IMR-90 (cell line): ENCODE measurements at places on chromosomes 3 and 15. TPM values are rescaled to one million over a fixed set of nuclear protein-coding genes. Genes with fewer than 3 reads are reported as not detected.

DNA sequence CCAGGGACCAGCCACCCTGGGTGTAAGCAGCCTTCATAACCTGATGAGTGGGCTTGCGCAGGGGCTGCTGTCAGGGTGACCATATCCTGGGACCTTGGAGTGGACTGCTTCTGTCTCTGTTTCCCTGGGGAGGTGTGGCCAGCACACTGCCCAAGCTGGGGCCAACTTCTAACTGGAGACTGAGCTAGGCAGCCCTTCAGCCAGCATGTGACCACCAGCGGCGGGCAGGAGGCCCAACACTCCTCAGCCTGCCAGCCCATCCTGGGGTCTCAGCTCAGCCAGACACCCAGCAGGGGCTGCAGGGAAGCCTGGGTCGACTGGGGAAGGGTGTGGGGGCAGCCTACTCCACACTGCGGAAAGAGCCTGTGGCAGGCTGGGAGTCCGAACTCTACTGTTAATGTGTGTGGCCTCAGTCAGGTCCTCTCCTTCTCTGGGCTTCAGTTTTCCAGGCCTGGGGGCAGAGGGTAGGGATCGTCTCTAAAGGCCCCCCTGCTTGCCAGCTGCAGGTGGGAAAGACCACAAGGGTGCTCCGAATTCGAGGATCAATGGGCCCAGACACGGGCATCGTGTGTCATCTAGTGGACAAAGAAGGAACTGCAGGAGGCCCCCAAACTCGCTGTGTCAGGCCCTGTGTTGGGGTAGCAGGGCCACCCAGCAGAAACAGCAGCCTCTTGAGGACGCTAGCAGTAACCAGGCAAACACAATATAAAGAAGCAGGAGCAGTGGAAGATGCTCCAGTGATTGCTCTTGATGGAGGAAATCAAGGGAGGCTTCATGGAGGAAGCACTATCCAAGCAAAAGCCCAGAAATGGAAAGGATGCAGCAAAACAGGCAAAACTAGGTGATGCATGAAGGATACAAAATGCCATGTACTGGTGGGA is 2.0 kb upstream of the SEMA3G start:
- DNase-seq = peak; percentile 42

- no peak for DNase-seq
These were observed 154.8 kb downstream of the TMEM108 start for GRCh38 chr3:133192967-133193366.

- DNase-seq = no peak
These were observed 478.7 kb upstream of the UBE2E2 start for GRCh38 chr3:22724420-22724819.

GRCh38 chr15:95918525-95918924 is 412.0 kb upstream of the NR2F2 start:
- no peak for DNase-seq

DNA sequence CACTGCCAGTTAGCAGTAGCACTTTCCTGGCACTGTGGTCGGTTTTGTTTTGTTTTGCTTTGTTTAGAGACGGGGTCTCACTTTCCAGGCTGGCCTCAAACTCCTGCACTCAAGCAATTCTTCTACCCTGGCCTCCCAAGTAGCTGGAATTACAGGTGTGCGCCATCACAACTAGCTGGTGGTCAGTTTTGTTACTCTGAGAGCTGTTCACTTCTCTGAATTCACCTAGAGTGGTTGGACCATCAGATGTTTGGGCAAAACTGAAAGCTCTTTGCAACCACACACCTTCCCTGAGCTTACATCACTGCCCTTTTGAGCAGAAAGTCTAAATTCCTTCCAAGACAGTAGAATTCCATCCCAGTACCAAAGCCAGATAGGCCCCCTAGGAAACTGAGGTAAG is 22.6 kb downstream of the CLDN18 start:
- no peak for DNase-seq

GRCh38 chr3:73475175-73475574 is 149.6 kb downstream of the PDZRN3 start:
- DNase-seq = no peak

DNA sequence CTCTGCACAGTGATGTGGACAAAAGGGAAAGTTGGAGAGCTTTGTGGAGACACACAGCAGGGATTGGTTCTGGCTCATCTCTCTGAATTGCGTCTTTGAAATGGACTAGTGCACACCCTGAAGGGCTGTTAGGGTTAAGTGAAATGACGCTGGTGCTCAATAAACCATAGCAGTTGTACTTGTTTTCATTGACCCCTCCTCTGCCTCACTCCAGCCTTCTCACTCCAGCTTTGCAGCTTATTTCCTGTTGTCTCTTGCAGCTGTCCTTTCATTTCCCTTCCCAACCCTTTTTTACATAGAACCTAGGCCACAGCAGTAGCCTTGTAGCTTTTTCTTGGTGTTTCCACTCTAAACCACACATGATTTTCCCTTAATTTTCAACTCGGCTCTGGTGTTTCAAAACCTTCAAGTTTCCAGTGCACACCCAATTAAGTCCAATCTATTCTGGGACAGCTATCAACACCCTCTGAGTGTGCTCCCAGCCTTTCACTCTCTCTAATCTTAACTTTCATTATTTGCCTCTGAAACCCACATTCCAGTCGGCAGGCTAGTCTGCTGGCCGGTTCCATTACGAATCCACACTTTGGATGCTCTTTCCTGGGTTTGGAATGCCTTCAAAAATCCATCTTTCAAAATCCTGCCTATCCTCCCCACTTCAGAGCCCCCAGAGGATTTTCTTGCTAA is 6.4 kb downstream of the C3orf52 start:
- DNase-seq = peak; percentile 37

GRCh38 chr3:32403663-32404062 is 12.0 kb downstream of the CMTM7 start:
- DNase-seq = no peak

DNA sequence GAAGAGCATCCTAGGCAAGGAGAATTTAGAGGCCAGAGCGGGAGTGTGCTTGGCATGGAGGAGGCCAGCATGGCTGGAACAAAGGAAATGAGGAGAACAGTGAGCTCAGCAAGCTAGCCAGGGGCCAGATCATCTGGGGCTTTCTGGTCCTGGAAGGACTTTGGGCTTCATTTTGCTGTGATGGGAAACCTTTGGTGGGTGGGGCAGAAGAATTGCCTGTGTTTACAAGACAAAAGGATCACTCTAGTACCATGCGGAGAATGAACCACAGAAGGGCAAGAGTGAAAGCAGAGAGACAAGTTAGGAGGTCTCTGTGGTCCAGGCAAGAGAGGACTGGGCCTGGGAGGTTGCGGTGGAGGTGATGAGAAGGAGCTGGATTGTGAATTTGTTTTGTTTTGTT is 61.6 kb upstream of the FOXP1 start:
- DNase-seq = no peak

DNA sequence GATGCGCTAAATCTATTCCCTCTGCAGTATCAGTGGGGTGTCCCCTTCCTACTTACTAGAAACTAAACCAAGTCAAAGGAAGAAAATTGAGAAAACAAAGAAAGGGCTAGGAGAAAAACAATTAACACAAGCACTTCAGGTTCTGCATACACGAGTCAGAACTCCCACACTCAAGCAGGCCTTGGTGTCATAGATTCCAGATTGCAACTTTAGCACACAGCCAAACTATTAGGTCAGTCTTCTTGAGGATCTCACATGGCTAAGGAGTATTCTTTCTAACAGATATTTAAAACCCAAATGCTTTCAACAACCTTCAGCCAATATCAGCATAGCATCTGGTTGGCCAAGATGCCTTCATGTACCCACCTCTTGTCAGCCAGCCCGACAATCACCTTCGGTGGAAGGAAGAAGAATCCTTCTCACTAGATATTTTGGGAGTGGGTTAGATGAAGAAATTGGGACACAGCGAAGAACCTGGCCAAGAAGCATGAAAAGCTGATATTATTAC is 340.0 kb downstream of the VPS13C start:
- no peak for DNase-seq

DNA sequence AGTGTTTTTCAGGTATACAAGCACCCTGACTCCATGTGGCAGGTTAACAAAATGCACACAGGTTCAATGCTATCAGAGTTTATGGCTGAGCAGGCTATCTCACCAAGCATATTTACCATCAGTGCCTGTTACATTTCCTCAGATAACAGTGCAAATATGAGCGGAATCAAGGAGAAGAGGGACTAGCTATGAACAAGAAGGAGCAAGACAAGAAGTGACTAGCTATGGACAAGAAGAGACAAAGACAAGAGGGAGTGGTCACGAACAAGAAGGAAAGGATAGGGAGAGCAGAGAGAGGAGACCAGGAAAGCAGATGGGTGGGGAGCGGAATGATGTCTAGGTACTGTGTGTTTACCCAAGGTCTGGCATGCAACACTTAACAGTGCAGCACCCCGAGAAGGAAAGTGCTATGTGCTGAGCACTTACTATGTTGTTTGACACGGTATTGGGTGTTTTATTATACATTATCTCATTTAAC is 8.6 kb downstream of the ILDR1 start:
- DNase-seq = no peak

DNA sequence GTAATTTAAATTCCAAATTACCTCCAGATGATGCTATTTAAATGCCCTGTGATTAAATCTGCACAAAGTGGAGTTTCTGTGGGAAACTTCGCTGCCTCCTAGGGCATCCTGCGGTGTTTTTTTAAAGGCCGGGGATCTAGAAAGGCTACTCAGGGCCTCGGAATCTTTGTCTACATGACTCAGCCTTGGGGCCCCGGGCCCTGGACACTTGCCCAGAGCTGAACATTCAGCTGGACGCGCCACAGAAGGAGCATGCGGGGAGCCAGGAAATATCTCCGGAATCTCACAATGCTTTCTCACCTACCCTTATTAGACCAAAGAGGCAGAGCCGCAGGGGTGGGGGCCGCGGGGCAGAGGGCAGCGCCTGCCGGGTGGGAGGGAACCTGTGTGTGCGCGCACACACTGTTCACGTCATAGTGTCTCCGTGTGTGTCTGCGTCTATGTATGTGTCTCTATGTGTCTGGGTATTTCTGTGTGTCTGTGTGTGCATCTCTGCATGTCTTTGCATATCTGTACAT is 145.5 kb upstream of the TPM1 start:
- DNase-seq = peak; percentile 99

- DNase-seq = peak; percentile 56
These were observed 12.2 kb downstream of the ZNF774 start for GRCh38 chr15:90364251-90364650.

DNA sequence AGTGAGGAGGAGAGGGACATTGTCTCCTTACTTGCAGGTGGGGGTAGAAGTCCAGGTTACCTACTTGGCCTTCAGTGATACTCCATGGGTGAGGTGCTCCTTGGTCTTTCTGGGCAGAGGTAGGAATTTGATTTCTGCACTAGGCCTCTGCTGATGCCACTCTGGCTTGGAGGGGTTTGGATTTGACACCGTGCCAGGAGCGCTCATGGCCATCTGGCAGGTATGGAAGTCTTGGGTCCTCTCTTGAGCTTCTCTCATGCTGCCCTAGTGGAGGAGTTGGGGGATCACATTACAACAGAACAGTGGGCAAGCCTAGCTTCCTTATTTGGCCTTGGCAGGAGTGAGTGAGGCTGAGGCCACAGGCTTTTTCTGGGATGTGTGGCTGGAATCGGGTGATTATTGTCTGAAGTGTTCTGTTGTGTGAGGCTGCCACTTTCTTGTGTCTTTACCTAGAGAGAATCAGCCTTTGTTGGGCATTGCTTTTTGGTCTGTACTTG is 525.0 kb downstream of the GABRG3 start:
- DNase-seq = no peak

GRCh38 chr3:122946185-122946584 is 81.4 kb downstream of the SEMA5B start:
- DNase-seq = no peak

DNA sequence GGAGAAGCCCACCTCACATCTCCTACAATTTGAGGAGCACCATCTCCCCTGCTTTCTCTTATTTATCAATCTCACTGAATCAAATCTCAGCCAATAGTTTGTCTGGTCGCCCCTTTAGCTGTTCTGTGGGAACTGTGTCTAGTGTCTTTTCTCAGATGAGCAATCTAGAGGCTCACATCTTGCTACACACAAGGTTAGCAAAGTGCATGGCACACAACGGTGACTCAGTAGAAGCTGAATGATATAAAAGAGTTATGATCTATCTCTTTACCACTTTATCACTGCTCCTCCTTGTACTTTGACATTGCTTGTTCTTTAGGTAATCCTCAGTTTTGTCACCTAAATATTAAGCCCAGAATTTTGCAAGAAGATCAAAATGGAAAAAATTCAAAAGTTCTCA is 16.8 kb upstream of the COLQ start:
- peak; percentile 9 for DNase-seq

- DNase-seq = no peak
These were observed 1042.1 kb downstream of the TUSC7 start for GRCh38 chr3:117751651-117752050.

DNA sequence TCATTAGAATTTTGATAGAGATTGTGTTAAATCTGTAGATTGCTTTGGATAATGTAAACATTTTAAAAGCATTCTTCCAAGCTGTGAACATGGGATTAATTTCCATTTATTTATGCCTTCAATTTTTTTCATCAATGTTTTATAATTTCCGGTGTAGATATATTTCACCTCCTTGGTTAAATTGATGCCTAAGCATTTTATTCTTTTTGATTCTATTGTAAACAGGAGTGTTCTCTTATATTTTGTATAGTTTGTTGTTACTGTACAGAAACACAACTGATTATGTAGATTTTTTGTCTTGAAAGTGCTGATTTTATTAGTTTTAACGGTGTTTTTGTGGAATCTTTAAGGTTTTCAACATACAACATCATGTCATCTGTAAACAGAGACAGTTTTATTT is 355.0 kb downstream of the EDEM1 start:
- DNase-seq = no peak

- no peak for DNase-seq
These were observed 316.5 kb upstream of the PLSCR5 start for GRCh38 chr3:146921693-146922092.

DNA sequence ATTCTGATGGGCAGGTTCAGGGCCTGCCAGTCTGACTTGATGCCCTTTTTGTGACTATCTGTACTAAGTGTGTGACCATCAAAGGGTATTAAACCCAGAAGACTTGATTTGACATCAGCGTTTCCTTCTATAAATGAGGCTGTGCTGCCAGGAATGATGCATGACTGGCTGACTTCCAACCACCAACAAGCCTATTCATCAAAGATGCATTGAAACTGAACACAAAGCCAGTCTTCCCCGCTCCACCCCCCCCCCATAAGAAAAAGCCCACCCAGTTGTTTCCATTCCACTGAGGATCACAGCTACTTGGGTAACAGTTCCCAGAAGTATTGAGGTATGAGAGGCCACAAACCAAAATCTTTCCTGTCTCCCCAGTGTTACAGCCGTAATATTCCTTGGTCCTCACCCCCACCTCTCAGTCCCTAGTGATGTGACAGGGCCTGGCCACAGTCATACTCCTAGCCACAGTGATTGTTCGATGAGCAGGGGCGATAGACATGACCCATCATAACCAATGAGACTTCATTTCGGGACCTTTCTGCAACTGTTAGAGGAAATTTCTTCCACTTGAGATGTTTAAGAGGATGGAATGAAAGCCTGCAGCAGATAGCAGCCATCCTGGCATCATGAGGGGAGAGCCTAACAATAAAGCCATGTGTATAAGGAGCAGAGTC is 22.6 kb downstream of the SH3BP5 start:
- no peak for DNase-seq

Gene DNAH12
- total RNA-seq = under 0.01 TPM in 2 replicates

Gene IL17RC
- 18.9 and 20.8 TPM in 2 replicates for total RNA-seq

Gene C3orf20
- not detected in 2 replicates for total RNA-seq

Gene ITIH1
- total RNA-seq = not detected in 2 replicates

Gene GPR15
- total RNA-seq = not detected in 2 replicates

Gene EIF2A
- total RNA-seq = 138 and 166 TPM in 2 replicates

Gene GOLGA6B
- not detected in 2 replicates for total RNA-seq

Gene CEP97
- 21.9 TPM in 2 replicates for total RNA-seq

Gene LYZL4
- not detected in 2 replicates for total RNA-seq

Gene IQCH
- 2.5 and 2.8 TPM in 2 replicates for total RNA-seq
